Stimulated activated CD8-positive, alpha-beta memory T cell treated with anti-CD3 and anti-CD28 coated beads, Interleukin-7, amount 100 ng/mL, for 48 hours (primary cell): ENCODE measurements at places on chromosomes 4 and X.

DNA sequence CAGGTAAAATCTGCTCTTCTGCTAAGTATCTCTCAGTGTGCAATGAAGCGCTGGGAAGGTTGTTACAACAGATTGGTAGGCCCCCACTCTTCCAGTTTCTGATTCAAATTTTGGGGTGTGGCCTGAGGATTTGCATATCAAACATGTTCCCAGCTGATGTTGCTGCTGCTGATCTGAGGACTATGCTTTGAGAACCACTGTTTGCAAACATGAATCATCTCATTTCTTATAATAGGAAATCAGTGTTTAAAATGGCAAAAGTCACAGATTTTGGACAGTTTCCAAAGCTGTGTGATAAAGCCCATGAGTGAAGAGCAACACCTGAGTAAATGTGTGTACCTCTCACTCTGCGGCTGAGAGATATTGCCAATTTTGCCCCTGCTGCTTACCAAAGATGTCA is 36.2 kb upstream of the NDNF start:
- no peak for DNase-seq

- no peak for DNase-seq
Observed at GRCh38 chr4:27594922-27595321, 734.3 kb downstream of the STIM2 start.

- DNase-seq: no peak
Observed at GRCh38 chr4:15501941-15502340, 32.3 kb downstream of the CC2D2A start.

DNA sequence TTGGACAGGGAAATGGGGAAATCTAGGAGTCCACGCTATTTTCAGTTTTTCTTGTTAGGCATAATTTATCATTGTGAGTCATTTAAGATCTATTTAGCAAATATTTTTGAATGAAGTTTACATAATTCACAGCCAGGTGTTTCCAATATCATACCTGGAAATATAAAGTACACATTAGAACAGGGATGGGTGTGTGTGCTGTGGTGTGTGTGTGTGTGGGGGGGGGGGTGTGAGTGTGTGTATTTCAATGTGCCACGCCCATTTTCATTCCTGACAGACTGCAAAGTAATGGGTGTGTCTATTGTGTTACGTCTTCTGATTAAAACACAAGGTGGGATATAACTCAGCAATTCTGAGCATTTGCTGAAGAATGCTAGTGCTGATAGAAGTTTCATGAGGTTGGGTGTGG is 33.2 kb downstream of the ARHGAP10 start:
- DNase-seq: no peak

- no peak for DNase-seq
Observed at GRCh38 chr4:151322570-151322969, 2.8 kb downstream of the SH3D19 start.

- no peak for DNase-seq
Observed at GRCh38 chr4:6087669-6088341, 69.6 kb upstream of the C4orf50 start.

DNA sequence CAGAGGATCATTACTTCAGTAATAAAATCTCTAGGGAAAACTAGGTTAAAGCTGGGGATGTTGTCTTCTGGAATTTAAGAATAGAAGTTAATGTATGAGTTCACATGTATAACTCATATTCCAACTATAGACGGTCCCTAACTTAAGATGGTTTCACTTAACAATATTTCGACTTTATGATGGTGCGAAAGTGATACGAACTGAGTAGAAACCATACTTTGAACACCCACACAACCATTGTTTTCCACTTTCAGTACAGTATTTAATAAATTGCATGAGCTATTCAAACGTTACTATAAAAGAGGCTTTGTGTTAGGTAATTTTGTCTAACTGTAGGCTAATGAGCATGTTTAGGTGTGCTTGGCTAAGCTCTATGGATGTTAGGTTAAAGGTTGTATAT is 38.7 kb downstream of the CCSER1 start:
- no peak for DNase-seq

DNA sequence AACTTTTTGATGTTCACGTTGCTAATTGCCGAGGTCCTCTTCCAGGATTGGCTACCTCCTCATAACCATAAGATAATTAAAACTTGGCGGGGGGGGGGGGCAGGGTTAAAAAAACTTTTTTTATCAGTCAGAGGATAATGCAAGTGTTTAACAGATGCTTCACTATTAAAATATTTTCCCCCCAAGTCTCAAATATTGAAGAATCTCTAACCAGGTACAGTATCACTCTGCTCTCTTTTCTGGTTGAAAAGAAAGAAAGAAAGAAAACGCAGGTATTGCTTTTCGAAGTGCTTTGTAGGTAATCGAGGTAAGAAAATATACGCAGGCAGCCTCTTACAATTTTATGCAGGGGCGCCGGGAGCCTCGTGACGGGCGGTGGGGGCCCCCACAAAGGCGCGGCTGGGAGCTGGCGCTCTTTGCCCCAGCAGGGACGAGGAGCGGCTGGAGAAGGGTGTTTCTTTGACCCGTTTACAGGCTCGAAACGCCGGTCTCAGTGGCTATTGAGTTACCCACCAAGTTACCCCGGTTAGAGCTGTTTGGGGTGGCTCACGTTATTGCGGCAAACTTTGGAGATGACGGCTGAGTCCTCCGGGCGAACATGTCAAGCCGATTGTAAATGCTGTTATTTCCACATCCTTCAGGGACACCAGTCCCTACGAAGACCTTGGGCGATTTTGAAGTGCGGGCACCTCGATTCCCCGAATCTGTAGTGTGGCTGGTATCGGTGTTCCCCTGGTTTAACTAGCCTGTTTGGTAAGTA is 477 bp upstream of the HAND2 start:
- DNase-seq: no peak

DNA sequence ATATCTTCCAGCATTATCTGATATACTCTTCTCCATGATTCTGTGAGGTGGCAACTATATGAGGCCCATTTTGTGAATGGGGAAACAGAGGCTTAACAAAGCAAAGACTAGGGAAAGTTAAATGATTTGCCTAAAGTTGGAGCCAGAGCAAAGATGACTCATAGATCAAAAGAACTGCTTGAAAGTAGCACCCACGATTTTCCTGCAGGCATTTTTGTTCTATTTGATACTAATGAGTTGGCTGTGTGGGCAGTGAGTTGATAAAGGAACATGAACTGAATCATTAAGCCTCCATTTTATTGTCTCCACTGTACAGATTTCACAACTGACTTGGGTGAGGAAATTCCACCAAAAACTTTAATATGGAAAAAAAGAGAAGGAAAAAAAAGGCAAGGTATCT is 138.9 kb upstream of the IGFBP7 start:
- no peak for DNase-seq

GRCh38 chrX:1809581-1809980 is 194.7 kb downstream of the ASMT start:
- no peak for DNase-seq

GRCh38 chrX:132673331-132673730 is 184.5 kb upstream of the MBNL3 start:
- no peak for DNase-seq

DNA sequence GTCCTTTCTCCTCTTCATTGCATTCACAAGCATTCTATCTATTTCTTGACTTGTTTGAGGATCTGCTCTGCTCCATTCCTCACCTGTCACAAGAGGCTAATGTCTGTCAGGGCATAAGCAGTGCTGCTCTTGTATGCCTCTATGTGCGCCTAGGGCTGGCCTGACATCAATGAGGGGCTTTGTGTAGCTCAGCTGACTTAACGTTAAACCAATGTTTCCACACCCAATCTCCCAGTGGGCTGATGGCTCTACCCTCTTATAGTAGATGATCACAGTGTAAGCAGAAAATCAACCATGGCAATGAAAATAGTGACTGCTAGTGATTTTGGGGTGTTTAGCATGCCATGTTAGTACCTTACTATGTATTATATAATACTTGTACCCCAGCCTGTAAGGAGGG is 139.0 kb downstream of the UNC5C start:
- DNase-seq: no peak

DNA sequence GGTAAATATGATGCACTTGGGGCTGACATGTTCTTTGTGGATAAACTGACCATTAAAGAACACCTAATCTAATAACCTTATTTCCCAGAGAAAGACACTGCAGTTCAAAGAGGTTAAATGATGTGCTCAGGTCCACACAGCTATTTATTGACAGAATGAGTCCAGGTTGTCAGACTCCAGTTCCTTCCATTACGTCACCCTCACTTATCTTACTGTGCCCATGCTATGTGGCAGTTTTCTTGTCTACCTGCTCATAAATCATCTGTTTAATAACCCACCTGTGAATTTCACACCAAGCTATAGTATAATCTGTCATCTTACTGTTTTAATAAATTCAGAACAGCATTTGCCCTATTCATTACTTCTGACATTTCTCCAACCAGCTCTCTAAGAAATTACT is 36.7 kb downstream of the QRFPR start:
- DNase-seq: no peak

DNA sequence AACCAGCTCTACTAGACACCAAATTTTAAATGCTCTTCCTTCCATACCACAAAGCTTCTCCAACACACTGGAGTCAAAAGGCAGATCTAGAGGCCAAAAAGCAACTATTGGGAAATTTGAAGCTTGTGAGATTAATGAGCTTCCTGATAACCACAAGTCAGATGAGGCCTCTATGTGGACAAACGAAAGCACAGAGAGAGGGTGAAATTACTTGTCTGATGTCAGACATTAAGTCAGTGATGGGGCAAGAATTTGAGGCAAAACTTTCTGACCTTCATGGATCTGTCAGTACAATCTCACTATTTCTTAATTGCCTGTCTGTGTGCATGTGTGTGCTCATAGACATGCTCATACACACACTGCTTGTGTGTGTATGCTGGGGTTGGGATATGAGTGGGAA is 103.6 kb downstream of the GUCY2F start:
- no peak for DNase-seq

DNA sequence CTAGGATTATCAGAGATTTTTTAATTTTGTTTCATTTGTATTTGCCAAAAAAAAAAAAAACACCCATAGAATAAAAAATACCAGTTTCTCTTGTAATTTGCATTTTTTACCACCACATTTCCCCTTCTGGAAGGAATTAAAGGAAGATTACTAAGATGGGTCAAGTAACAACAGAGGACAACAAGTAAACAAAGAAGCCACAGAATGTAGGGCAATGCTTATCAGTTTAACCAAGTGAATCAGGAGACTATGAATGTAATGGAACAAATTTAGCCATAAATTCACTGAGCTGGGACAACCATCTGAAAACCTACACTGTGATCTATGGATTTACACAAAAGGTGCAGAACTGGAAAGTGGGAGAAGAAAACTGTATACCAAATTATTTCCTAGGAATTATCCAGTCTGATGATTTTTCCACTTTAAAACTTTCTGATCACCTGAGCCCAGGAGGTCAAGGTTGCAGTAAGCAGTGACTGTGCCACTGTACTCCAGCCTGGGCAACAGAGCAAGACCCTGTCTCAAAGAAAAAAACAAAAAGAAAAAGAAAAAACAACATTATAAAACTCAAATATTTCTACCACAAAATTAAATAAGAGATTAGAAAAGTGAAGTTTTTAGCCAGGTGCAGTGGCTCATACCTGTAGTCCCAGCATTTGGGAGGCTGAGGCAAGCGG is 32.4 kb downstream of the LRBA start:
- no peak for DNase-seq

GRCh38 chr4:147768113-147768512 is 36.2 kb downstream of the ARHGAP10 start:
- no peak for DNase-seq

GRCh38 chr4:82599336-82599735 is 37.5 kb upstream of the TMEM150C start:
- DNase-seq: no peak
